Urinary bladder (tissue), 4 donors: ENCODE measurements at places on chromosomes 2 and 18. TPM values are rescaled to one million over a fixed set of nuclear protein-coding genes. Genes with fewer than 3 reads are reported as not detected.

DNA sequence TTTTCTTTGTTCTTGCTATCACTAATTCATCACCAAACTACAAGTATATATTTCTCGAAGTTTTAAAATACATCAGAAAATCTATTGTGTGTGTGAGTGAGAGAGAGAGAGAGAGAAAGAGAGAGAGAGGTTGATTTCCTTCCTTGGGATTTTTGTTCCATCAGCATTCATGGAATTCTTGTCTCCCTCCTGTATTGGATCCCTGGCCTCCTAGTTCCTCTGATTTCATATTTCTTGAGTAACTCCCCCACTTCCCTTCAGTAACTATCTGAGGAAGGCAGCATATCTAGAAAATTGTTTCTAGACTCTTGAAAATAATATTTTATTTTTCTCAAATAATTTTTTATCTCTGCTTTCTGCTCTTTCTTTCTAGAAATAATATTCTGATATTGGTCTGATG is 13.3 kb upstream of the ACTR2 start:
- no peak for DNase-seq

DNA sequence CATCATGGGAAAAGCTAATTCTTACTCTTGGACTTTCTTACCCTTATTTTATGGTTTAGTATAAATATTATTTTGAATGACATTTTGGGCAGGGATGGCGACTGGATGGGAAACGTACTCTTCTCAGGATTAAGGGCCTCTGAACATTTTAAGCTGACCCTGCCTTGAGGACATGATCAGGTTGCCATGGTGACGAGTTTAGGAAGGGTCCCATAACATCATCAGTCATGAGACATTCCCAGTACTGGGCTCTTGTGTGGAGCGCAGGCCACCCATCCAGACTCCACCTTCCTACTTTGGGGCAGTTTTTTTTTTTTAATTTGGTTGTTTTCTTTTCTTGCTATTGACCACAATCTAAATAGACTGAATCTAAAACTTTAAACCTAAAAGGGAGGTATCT is 40.7 kb downstream of the KCNE4 start:
- DNase-seq: no peak

LYG2 gene
- not detected for total RNA-seq

GRCh38 chr2:239676716-239677452 is 276.1 kb upstream of the HDAC4 start:
- no peak for DNase-seq

DNA sequence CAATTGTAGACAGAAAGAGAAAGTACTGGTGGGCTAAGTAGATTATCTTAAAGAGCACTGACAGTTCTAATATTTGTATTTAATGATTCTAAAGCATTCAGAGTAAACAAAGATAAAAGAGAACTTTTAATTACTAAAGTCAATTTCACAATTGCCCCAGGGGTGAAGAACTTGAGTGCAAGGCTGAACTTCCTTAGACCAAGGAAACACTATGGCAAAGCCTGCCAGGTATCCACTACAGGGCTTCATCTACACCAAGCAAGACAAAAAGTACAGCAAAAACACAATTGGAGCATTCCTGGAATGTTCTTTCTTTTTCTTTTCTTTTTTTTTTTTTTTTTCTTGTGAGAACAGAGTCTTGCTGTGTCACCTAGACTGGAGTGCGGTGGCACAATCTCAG is 46.9 kb upstream of the NDUFV2 start:
- no peak for DNase-seq

GRCh38 chr2:158973116-158973956 is 4.9 kb downstream of the TANC1 start:
- no peak for DNase-seq

CHPF gene
- total RNA-seq: 56.9 TPM

DNA sequence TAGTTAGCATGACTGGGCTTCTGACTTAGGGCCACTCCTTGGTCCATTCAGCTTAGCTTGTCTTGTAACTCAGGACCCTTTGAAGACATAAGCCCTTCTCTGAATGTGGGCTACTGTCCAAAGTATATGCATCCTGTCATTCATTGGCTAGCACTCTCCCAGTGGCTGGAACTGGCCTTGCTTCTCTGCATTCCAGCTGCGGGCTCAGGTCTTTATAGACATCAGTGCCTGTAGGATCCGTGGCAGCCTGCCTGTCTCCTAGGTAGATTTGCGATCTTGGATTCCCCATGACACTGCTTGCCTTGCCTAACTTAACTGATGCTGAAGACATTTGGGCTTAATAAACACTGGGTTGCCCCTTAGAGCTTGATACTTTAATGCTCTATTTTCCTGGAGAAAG is 170.1 kb downstream of the DCC start:
- DNase-seq: no peak

DNA sequence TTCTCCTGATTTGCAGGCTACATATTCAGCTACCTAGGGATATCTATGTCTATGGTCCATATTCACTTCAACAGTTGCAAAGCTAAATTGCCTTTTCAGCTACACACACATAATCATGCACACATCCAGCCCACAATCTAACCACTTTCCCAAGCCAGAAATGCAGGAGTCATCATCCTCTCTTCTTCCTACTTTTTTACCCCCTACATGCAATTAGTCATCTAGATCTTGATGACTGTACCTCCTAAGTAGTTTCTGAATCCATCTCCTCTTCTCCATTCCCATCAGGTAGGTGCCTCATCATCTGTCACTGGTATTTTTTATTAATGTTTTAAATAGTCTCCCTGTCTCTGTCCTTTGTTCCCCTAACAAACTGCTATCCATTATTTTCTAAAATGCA is 23.7 kb upstream of the SPRED2 start:
- no peak for DNase-seq

IL1F10 gene
- total RNA-seq: not detected

GRCh38 chr2:212975333-212975732 is 176.1 kb downstream of the IKZF2 start:
- DNase-seq: no peak

DNA sequence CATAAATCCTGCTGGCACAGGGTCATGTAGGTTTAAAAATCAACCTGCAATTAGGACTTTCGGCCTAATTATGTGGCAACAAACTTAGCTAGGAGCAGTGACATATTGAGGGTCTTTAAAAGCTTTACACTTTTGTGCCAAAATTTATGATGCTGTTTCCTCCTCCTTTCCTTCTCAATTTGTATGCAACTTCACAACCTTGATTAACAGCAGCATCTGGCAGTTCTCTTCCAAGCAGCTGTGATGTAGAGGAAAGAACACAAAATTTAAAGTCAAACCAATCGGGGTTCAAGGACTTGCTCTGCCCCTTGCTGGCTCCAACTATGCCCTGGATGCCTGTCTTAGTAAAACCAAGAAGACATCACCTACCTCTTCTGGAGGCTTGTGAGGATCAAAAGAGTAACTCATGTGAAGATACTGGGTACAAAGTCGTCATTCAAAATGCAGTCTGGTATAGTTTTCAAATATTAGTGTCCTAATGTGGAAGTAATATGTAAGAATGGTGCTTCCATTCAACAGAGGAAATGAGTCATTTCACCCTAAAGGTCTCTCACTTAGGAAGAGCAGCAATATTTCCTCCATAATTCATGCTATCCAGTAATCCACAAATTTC is 94.7 kb downstream of the ANKRD44 start:
- DNase-seq: no peak

DNA sequence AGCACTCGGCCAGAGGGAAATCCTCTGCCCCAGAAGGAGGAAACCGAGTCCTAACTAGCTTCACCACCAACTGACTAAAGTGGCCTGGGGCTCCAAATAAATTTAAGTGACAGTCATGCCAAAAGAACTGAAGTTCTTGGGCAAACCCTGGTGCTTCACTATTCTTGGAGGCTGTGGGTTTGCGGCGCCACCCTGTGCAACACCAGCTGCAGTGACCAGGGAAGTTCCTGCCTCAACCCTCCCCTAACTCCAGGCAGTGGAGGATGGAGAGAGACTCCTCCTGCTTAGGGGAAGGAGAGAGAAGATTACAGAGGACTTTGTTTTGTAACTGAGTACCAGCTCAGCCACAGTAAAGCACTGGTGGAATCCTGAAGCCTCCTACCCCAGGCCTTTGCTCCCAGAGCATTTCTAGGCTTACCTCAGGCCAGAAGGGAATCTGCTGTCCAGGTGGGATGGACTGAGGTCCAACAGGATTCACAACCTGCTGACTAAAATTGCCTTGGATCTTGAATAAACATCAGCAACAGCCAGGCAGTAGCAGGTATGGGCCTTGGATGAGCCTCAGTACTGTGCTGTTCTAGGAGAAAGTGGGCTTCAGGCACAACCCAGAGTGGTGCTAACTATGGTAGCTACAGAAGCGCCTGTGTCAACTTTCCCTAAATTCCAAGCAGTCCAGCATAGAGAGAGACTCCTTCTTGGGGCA is 29.4 kb upstream of the BMP10 start:
- no peak for DNase-seq

- DNase-seq: no peak
These were observed 276.8 kb upstream of the EPAS1 start for GRCh38 chr2:46020416-46020815.

DNA sequence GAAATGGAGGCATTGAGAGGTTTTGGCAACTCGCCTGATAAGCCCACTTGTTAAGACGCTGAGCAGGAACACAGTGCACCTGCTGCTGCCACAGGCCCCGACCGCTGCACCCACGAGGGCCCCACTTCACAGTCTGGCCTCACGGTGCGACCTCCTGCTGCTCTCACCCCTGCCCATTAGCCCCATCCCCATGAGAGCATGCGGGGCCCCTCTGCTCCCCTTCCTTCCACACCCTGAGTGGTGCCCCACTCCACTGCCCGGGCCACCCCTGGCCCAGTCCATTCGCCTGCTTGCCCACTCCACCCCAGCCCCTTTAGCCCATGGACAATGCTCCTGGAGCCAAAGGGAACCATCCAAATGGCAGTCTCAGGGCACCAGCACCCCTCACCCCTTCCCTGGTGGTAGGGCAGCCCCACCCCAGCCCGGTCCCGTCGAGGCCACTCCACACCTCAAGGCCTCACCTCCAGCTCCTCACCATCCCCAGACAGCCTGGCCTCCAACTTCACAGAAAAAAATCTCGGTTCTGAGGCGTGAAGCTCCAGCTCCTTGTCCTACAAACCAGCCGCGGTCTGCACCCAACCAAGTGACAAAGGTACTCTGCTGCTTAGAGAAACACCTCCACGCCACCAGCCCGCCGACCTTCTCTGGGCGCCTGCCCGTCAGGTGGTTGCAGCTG is 6.7 kb upstream of the GPR55 start:
- DNase-seq: no peak

- DNase-seq: no peak
These were observed 47.4 kb upstream of the DNAJC10 start for GRCh38 chr2:182668671-182669070.

RTKN gene
- total RNA-seq: 18.0 TPM

GRCh38 chr18:80046961-80047541 is 12.8 kb downstream of the RBFA start:
- DNase-seq: no peak

DNA sequence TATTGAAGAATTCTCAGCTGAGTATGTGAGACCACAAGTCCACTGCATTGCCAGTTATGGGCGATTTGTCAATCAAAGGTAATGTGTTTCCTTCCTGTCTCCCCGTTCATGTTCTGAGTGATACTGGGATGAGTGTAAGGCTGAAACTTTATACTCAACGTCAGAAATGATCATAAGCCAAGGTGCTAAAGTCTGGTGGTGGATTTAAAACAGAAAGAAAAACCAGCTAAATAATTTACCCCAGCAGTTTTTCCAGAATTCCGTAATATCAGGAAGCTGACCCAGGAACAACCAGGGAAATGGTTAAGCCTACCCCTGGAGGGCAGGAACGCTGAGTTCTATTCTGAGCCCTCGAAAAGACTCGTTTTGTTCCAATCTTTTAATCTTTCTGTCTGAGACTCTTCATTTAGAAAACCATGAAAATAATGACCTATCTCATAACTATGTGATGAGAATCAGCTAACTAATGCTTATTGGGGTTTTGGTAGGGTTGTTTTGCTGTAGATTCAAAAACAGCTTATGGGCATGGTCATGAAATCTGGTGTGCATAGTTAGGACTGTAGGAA is 149.6 kb downstream of the LAMA3 start:
- no peak for DNase-seq

TEX44 gene
- not detected for total RNA-seq

DNA sequence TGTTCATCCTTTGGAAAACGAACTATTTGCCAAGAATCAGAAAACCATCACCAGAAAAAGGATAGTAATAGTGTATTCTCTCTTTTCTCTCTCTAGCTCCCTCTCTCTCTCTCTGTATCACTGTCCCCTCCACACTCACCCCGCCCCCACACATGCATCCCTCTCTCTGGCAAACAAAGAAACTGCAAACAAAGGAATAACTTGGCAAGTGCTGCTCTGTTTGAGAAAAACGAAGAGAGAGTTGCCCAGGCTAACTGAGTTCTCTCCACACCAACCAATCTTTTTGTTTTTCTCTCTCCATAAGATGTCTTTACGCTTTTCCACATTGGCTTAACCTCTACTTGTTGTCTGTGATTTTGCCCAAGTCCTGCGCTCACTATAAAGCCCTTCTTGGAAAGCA is 316.2 kb downstream of the EPHA4 start:
- no peak for DNase-seq

DNA sequence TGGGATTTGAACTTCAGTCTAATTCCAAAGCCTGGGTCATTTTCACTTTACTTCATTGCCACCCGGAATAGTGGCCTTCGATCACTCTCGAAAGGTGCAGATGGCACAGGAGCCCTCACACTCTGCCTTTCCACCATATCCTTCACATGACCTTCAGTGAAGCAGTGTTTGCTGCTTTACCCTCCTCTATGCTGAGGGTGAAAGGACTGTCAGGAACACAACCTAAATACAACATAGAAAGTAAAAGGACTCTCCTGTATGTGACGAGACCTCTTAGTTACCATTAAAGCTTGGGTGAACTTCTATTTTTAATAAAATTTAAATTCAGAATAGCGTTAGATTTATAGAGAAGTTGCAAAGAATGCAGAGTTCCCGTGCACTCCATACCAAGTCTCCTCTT is 148.5 kb downstream of the TANC1 start:
- no peak for DNase-seq

DNA sequence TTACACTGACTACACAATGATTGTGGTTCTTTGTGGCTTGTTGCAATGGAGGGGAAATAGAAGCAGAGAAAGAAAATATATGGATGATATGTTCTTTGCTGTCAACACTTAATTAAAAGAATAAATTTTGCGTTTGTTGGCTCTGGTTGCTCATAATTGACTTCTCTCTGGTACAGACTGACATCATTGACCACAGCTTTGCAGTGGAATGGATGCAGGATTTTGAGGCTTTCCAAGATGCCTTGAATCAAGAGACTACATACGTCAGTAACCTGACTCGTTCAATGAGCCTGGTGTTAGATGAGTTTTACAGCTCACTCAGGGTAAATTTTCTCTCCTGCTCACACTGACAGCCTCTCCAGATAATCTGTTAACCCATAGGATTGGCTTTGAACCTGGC is 9.9 kb downstream of the GPN1 start:
- DNase-seq: no peak

DNA sequence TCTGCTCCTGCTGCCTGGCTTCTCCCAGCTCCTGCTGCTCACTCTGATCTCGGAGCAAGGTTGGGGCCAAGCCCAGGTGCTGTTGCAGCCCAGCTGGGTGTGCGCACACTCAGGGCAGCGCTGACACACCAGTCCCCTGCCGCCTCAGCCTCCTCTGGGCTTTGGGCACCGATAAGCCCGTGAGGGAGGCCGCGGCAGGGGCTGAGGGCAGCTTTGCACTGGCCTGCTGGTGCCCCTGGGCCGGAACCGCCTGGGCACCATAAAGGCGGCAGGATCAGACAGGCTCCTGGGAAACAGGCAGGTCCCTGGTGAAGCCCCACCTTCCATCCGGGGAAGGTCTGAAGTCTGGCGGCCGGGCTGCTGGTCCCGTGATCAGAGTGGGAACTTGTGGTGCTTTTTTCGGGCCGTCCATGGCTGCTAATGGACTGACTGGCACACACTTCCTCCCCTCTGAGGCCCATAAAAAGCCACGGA is 14.1 kb upstream of the EML6 start:
- DNase-seq: no peak

NEU2 gene
- not detected for total RNA-seq
